Tongue (tissue), 3 donors: ENCODE measurements at places on chromosomes 12 and 14. TPM values are rescaled to one million over a fixed set of nuclear protein-coding genes. Genes with fewer than 3 reads are reported as not detected.

Gene TRIM9
- 1.1 TPM for total RNA-seq

Gene SIRT4
- 5.0 TPM for total RNA-seq

Gene RNF212B
- total RNA-seq = not detected

Gene GUCY2C
- 0.21 TPM for total RNA-seq

Gene PIWIL1
- not detected for total RNA-seq

Gene ESPL1
- total RNA-seq = 8.9 TPM

Gene DAO
- not detected for total RNA-seq
